ENCODE measurements at places on chromosomes 11 and 22. TPM values are rescaled to one million over a fixed set of nuclear protein-coding genes. Genes with fewer than 3 reads are reported as not detected.

The USP28 gene
- 42.6 TPM for total RNA-seq

The CRYBB2 gene
- 0.51 TPM for total RNA-seq

The INS gene
- not detected for total RNA-seq

The OR5AR1 gene
- not detected for total RNA-seq

The SULT4A1 gene
- total RNA-seq, result not detected

The OR5P2 gene
- total RNA-seq, result not detected

Measured in activated T-cell treated with anti-CD3 and anti-CD28 coated beads, Interleukin-2, amount 50 U/mL, for 72 hours (primary cell).